ENCODE measurements at places on chromosomes 4 and X.

DNA sequence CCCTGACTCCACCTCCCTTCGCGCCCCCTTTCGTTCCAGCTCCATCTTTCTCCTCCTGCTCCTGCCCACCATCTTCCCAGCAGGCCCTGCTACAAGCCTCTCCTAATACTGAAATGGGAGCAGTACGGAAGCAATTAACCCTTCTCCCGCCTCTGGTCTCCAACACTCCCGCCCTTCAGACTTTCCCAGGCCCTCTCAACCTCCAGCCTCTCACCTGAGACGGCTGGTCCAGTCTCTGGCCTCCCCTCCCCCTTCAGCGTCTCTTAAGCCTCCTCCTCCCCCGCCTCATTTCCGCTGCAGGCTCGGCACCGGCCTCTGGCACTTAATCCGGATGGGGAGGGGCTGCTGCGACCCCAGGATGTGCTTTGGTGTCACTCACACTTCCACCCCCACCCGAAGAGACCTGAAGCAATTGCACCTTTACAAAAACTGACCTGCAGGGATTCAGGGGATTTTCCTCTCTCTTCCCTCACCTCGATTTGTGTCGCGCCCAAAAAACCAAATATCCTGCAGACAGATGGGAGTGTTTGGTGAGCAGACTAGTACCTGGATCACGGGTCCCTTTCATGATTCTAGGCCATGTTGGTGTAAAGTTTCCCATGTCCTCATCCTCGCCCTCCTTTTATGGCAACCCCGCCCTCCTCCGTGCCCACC, 657 bp downstream of the TCEAL8 start:
- H3K27me3 ChIP-seq: peaks cover 2% of the 10 kb centered on the region
- H3K36me3 ChIP-seq: peaks cover 13% of the 10 kb centered on the region
- H3K27ac ChIP-seq: peak overlapping the region; percentile 97
- H3K4me3 ChIP-seq: peak overlapping the region; percentile 98
- peaks cover 22% of the 10 kb centered on the region for H3K4me1 ChIP-seq
- DNase-seq: peak; percentile 64

DNA sequence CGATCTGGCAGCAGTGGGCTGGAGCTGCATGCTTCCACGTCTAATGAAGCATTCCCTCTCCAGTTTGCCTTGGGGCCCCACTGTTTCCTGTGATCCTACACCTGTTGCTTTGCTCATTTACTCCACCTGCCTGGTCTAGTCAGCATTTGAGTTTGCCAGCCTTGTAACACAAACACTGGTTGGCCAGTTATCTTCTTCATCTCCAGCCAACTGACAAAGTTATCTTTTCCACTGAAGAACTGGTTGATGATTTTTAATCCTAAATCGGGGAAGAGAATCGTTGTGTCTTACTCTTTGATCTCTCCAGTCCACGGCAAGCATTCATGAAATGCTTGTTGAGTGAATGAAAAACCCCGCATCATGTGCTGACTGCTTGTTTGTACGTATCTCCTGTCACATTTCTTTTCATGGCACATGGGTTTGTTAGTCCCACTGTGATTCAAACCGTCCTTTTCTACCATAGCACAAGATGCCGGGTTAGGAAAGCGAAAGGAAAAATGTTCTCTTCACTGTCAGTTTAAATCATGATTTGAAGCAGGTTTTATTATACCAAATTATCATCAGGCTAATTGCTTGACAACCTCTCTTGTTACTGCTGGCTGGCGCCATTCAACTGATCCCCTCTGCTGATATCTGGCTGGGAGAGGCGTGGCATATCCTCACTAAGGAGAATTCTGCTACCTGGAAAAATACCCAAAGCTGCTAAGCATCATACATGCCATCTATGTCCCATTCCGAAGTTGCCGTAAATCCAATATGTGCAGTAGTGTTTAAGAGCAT, 144.8 kb downstream of the SHROOM3 start:
- no peaks in the 10 kb centered on the region for H3K4me1 ChIP-seq
- peaks cover 17% of the 10 kb centered on the region for H3K27me3 ChIP-seq
- no peak overlapping the region for H3K27ac ChIP-seq
- no peaks in the 10 kb centered on the region for H3K36me3 ChIP-seq
- no peak for DNase-seq

DNA sequence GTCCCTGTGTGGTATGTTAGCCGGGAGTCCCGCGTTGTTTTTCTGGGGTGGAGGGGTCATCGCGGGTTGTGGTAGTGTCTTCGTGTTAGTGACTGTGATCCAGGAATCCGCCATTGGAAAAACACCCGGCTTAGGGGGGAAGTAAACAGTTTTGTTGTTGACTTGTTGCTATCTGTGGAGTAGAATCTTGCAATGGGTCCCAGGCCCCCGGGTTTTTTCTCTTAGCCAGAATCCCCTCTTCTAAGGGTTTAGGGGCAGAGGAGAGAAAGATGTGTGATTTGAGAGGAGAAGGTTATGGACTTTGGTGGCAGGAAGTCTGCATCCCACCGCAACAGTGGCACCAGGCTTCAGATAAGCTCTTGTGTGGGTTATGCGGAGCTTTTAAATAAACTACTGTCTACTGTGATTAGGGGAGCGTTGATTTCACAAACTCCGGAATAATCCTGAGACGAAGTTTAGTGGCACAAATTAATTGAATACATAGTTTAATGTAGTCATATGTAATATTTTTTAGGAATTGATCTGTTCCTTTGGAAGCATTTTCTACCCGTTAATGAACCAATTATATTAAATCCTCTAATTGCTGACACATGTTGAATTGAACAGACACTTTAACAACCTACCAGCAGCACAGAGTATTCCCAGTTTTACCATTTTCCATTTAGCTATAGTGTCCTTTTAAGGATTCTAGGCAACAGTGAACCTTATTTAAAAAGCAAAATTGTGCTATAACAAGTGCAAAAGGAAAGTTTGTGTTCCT, 1.4 kb downstream of the DDX3X start:
- H3K27me3 ChIP-seq: peaks cover 12% of the 10 kb centered on the region
- peaks cover 45% of the 10 kb centered on the region for H3K4me1 ChIP-seq
- peak; percentile 40 for DNase-seq

DNA sequence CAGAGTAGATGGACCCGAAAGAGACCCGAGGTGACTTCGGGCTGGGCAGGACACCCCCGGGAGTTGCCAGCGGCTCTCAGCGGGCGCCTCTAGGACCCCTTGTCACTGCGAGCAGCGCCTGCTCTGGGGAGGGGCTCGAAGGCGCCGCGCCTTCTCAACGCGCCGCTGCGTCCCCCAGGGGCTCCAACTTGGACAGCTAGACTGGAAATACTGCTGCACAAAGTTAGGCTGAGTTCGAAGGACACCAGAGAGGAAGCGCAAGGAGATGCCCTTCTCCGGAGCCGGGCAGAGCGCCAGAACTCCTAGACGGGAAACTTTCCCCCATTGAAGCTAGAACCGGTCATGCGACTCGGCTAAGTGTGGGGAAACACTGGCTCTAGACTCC, 493 bp upstream of the KCNIP4 start:
- peaks cover 21% of the 10 kb centered on the region for H3K27me3 ChIP-seq
- no peak overlapping the region for H3K27ac ChIP-seq
- H3K4me3 ChIP-seq: no peak overlapping the region
- H3K36me3 ChIP-seq: no peaks in the 10 kb centered on the region

DNA sequence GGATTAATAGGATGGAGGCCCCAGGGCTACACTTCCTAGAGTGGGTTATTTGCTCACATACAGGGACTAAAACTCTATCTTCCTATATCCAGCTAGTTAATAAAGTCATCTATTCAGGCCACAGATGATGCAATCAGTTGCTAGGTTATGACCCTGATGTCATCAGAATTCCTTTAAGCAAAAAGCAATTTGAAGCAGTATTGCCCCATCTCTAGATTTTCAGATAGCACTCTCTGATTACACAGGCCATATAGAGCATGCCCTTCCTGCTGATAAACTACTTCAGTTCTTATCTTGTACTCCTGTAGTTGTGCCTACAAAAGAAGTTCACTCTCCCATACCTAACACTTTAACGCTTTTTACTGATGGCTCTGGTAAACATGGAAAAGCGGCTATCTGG, 84.8 kb downstream of the TMEM144 start:
- H3K27ac ChIP-seq: no peak overlapping the region
- H3K4me3 ChIP-seq: no peak overlapping the region
- no peaks in the 10 kb centered on the region for H3K27me3 ChIP-seq
- DNase-seq: no peak

DNA sequence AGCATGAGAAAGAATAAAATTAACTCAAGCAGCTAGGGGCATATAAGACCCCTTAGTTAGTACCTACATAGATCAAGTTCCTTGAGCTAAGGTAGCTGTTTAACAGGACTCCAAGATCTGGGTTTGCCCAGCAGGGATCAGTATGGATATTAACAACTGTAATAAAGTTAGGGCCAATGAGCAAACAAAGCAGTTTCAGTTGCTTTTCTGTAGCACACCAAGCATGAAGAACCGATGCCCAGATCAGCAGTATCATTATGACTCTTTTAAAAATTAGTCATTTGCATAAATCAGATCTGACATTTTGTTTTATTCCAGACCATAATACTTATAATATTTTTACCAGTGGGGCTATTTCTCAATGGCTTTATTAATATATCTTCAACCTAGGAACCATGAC, 80.9 kb downstream of the C4orf33 start:
- H3K4me3 ChIP-seq: no peak overlapping the region
- H3K27ac ChIP-seq: no peak overlapping the region
- no peaks in the 10 kb centered on the region for H3K4me1 ChIP-seq
- no peak for DNase-seq
- no peaks in the 10 kb centered on the region for H3K36me3 ChIP-seq

Data from activated naive CD4-positive, alpha-beta T cell treated with anti-CD3 and anti-CD28 coated beads, Interleukin-2, amount 10 ng/mL, durations not matched to agents 7 days and 5 days (primary cell).